ENCODE measurements at places on chromosomes 3 and 15. TPM values are rescaled to one million over a fixed set of nuclear protein-coding genes. Genes with fewer than 3 reads are reported as not detected.

GRCh38 chr3:127439621-127440020, 150.9 kb downstream of the TPRA1 start:
- DNase-seq: no peak

DNA sequence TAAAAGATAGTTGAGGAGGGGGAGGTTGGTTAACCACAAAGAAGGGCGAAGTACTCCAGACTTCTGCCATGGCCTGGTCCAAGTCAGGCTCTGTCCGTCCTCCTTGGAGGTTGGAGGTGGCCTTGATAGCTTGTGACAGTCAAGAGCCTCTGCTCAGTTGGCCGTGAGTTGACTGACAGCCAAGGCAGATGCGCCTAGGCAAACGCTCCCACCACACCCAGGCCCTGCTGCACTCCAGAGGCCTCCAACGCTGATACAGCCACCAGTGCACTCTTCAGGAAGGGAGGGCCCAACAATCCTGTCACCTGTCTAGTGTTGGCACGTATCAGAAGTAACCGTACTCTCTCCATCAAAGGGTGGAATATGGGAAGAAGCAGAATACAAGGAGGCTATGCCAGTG, 9.3 kb downstream of the RBPMS2 start:
- no peak for DNase-seq

- peak; percentile 2 for DNase-seq
Measured at GRCh38 chr3:61875046-61875844, 313.9 kb downstream of the PTPRG start.

DNA sequence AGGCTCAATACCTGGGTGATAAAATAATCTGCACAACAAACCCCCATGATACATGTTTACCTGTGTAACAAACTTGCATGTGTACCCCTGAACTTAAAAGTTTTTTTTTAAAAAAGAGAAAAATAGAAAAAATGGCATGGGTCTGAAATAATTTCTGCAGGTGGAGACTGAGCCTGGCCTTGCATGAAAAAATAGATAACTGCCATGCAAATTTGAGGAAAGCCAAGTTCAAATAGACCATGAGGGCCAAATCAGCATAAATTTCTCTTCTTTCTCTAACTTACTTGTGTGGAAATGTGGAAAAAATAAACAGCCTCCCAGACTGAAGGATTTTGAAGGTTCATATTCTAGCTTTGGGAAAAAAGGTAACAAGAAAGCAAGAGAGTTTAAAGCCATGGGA, 744 bp upstream of the ACKR4 start:
- DNase-seq: no peak

- DNase-seq: no peak
Measured at GRCh38 chr3:50602595-50603191, 8.9 kb downstream of the CISH start.

DNA sequence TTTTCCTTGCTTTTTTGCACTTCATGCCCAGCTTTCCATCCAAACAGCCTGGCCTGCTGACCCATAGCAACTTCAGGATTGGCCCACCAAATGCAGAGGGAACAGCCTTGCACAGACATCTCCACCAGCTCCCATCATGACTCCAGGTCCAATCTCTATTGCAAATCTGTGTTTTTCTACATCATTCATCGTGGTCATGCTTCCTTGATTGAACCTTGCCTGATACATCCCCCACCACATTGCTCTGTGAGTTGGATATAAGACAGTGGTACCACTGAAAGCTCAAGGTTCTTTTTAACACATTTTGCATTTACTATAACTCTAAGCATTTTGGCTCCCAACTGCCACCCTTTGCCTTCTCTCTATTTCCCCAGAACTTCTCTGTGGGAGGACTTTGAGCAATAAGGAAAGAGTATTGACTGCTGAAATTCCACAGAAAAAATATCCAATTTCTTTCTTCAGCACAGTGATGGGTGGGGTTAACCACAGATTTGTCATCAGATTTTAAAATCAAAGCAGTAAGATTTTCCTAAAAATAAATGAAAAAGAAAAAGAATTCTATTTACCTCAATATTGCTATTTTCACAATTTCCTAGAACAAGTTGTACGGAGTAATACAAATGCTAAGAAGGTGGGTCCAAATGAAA, 114.6 kb upstream of the GALNT15 start:
- DNase-seq: no peak

- DNase-seq: no peak
Measured at GRCh38 chr3:185978516-185978915, 40.7 kb upstream of the TRA2B start.

DNA sequence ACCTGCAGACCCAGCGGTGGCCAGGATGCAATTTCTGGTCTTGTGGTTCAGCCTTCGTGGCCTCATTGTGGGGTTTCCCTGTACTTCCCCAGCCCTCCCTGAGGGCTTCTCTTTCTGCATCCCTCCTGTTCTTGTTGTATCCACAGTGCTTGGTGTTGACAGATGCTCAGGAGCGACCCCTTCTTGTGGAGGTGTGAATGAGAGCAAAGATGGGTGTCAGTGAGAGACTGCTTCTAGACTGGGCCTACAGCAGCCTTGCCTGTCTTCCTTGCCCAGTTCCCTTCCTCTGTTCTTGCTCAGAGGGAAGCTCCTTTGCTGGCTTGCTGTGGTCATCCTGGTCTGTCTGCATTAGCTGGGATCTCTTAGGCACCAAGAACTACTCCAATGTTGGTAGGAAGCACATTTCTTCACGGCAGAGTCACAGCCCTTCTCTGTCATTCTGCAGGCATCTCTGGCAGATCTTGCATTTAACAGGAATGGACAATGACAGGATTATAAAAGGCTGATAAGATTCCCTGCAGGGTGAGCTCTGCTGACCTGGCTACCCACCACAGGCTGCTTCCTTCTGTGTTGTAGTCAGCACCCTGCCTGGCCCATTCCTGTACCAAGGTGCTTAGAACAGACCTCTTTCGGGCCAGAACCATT, 317.8 kb upstream of the C2CD4B start:
- peak; percentile 37 for DNase-seq

DNA sequence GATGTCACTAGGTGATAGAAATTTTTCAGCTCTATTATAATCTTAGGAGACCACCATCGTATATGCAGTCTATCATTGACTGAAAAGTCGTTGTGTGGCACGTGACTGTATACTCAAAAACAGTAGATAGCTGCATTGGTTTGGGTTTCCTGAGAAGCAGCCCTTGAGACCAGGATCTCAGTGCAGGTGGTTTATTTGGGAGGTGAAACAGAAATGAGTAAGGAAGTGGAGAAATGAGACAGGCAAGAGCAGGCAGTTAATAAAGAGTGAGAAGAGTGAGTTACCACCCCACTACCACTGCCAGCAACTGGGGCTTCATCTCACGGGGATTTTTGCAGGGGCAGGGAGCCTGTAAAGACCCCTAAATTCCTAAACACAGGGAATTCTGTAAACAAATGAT, 221.0 kb downstream of the SHQ1 start:
- no peak for DNase-seq

DNA sequence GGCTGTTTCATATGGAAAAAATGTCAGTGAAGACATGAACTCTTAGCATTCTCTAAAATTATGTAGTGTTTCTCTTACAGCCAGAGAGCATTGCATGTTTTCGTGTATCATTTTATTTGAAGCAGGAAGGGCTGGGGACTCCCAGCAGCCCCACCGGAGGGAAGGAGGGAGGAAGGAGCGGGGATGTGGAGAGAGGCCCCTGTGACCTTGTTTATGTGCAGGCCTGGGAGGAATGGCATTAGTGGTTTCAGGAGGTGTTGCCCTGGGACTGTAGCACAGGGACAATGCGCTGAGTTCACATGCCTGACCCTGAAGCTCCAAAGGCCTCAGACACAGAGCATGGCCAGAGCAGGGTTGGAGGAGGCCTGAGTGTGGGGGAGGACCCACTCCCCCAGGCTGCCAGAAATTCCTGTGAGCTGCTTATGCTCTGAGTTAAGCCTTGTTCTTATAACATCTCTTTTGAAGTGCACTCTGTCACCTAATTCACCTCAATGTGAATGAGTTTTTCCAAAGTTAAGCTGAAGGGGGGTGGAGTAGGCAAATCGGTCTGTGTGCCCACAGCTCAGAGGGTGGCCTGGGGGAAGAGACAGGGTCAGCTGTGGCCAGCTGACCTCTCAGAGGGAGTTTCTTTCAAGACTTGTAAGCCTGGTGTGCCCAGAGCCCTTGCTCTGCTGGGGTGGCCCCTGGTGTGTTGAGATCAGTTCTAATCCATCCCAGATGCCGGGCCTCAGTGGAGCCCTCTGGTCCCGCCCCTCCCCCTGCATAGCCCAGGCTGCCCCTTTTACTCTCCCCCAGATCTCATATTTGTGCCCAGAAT, 3.9 kb upstream of the RNU6-1 start:
- DNase-seq: no peak

GRCh38 chr3:128173849-128174248, 20.6 kb downstream of the EEFSEC start:
- no peak for DNase-seq

- DNase-seq: no peak
Measured at GRCh38 chr3:109316162-109316730, at the start of gene DPPA2. Gene DPPA2 (minus strand): TSS chr3:109316517. CDS start chr3:109314542, 1,975 bp downstream.

GRCh38 chr15:40054605-40054854, 15.5 kb upstream of the SRP14 start:
- DNase-seq: no peak

DNA sequence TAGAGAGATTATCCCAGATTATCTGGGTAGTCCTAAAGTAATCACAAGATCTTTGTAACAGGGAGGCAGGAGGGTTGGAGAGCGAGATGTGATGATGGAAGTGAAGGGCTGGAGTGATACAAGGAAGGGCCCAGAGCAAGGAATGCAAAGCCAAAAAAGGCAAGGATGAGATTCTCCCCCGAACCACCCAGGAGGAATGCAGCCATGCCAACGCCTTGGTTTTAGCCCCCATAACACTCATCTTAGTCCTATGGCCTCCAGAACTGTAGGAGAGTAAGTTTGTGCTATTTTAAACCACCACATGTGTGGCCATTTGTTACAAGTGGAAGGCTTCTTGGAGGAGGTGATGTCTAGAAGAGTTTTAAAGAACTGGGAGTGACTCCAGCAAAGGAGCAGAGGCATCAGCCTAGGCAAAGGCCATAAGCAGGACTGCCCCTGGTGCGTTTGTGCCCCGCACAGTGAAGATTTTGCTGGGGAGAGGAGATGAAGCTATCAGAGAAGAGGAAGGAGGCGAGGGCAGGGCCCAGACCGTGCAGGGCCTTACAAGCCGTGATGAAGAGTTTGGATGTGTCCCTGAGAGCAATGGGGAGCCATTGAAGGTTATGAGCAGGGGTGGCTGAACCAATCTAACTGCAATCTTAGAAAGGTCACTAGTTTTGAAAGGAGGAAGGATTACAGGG, 25.3 kb upstream of the CORO2B start:
- DNase-seq: no peak

DNA sequence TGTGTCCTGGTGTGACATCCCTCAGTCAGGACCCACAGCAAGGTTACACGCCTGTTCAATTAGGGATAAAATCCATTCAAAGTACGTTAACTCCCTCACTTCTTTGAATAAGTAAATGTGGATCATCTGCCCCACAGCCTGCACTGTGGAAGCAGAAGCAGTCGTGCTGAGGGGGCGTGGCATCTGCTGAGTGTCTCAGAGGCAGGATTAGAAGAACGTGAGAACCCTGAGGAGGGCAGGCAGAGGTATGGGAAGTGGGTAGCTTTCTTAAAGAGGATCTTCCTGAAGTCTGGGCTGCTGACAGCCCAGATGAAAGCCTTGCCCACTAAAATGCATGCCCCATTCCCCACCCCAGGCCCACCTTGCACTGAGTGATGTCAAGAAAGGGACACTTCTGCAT, 28.5 kb downstream of the CRABP1 start:
- DNase-seq: peak; percentile 65

DNA sequence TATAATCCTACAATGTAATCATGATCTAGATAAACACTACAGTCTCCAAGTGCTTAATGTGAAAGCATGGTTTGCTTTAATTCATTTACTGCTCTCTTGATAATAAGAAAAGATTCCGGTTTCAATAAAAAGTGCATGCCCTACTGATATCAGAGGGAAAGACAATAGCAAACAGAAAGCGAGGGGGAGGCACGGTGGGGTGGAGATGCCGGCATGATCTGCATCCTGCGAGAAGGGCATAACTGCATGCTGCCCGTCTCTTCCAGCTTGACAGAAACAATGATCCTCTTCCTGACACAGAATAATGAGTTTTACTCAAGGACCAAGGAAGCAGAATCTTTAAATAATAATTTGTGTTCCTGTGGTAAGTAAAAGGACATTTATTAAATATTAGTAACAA, 51.7 kb downstream of the GOLIM4 start:
- DNase-seq: peak; percentile 46

- DNase-seq: no peak
Measured at GRCh38 chr3:181554233-181554765, 157.4 kb upstream of the SOX2 start.

DNA sequence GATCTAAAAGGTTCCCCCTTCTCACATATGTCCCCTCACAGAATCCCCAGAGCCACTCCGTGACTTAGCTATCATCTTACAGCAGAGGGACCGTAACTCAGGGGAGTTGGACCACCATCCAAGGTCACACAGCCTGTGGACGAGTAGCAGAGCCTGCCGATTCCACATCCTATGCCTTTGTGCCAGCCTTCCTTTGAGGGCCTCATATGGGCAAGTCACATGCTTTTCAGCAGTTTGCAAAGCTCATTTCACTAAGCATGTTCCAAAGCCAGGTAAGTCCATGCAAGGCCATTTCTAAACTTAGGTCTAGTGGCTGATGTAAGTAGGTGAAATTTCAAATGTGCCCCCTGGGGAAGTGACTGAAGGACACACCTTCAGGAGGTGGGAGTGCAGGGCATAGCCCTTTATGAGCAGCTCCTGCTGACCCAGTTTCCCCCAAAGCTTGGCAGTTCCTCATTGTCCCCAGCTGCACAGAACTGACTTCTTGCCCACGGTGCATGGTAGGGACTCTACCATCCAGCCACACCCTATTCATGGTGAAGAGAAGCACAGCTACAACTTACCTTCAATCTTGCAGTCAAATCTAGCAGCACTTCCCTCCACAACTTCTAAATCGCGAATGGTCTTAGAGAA, 33.3 kb upstream of the HACD2 start:
- DNase-seq: no peak

DNA sequence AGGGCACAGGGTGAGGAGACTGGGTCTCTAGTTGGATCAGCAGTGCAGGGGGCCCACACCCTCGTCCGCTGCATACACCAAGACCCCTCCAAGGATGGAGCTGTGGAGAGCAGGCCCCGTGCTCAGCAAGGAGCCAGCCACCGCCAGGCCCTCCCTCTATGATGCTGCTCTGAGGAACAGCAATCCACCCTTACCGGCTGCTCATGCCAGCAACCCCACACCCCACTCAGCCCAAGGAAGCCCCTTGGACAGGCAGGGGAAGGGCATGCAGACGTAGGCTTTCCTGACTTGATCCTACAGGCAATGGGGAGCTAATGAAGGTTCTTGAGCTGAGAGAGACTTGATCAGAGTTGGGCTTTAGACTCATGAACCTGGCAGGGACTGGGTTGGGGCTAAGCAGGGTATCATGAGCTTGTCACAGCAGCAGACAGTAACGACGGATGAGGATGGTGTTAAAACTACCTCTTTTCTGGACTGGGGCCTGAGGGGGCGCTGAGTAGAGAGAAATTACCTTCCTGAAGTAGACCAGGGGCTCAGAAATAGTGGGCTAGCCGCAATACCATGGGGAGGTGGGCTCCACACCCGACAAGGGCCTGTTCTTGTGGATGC, 50.5 kb upstream of the FGD5 start:
- DNase-seq: no peak

- no peak for DNase-seq
Measured at GRCh38 chr3:13825311-13825579, 54.6 kb downstream of the WNT7A start.

C3orf52 gene
- 1.0 TPM for total RNA-seq

OSTN gene
- not detected for total RNA-seq

HTR3E gene
- total RNA-seq: not detected

PLOD2 gene
- 34.6 TPM for total RNA-seq

GMPS gene
- total RNA-seq: 187 TPM

PRTG gene
- 0.02 TPM for total RNA-seq

TMEM212 gene
- not detected for total RNA-seq

VGLL3 gene
- 26.8 TPM for total RNA-seq

CMTM7 gene
- total RNA-seq: not detected

SCAANT1 gene
- total RNA-seq: not detected
